ENCODE measurements at places on chromosomes 1 and 21. TPM values are rescaled to one million over a fixed set of nuclear protein-coding genes. Genes with fewer than 3 reads are reported as not detected.

The FCGR1A gene
- total RNA-seq: not detected

DNA sequence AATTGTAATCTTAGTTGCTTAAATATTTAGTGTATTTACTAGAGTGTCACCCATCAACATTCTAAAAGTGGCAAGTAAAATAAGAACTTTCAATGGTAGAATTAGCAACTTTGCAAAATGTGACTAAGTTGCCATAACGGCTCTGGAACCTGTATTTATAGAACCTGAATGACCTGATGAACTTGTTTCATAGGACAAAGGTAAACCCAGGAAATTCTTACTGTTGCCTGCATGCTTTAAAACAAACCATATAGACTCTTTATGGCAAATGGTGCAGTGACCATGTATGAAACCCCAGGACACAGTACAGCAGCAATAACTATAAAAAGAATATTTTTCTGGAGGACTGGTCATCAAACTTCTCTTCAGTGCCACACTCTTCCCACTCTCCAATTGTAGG is 22.9 kb downstream of the AK2 start:
- H3K27ac ChIP-seq: no peak overlapping the region
- H3K27me3 ChIP-seq: no peaks in the 10 kb centered on the region
- no peak for DNase-seq
- no peak overlapping the region for H3K4me3 ChIP-seq
- H3K36me3 ChIP-seq: peaks cover 65% of the 10 kb centered on the region

The MGST3 gene
- 33.0 TPM for total RNA-seq

DNA sequence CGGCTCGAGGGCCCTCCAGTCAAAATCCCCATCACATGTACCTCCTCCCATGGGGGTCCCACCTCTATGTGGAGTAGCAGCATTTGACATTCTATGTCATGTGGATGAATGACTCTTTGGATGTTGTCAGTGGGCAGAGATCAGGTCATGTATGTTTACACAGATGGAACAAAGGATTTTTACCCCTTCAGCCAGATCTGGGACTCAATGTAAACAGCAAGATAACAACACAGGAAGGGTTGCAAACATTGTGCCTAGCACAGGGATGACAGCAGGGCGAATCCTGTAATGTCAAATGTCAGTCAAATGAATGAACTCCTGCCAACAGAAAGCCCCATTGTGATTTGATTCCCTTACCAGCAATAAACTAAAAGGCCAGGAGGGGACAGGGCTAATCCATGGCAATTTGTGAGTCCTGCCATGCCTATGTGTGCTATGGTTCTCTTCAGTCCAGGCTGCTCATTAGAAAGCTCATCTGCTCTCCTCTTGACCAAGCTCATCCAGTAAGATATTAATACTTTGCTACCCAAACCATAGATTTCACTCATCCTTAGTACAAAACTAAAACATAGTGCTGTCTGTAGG is 60.3 kb downstream of the PGBD5 start:
- H3K27ac ChIP-seq: no peak overlapping the region
- no peak for DNase-seq
- H3K27me3 ChIP-seq: peaks cover 6% of the 10 kb centered on the region
- no peak overlapping the region for H3K4me3 ChIP-seq
- H3K36me3 ChIP-seq: no peaks in the 10 kb centered on the region

DNA sequence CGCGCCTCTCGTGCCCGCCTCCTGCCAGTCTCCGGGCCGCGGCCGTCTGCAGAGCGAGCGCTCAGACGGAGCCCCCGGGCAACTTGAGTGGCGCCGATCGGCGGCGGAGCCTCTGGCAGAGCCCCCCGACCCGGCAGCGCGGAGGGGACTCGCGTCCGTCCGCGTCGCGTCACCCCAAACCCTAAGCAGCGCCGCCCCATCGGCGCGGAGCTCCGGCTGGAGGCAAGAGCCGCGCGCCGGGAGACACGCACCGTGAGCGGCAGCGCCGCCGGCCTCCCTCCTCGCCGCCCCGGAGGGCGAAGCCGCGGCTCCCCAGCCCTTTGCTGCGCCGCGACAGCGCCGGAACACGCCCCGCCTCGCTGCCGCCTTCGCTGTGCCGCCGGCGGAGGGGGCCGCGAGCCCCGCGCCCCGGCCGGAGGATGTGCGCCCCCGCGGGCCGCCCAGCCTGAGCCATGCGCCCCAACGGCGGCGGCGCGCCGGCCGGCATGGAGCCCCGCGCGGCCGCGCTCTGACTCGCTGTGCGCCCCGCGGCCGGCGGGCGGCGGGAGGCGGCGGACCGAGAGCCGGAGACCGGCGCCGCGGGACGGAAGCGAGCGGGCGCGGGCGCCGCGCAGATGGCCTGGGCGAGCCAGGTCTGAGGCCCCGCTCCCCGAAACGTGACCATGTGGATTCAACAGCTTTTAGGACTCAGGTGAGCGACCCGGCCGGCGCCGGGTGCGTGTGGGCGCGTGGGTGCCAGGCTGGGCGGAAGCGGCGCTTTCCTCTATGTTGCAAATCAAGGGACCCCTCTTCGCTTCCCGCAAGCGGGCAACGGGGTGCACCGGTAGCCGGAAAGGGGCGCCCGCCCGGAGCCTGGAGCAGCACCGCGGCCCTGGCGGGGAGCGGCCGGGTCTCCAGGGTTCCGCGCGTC is 610 bp downstream of the AJAP1 start:
- H3K4me3 ChIP-seq: no peak overlapping the region
- no peaks in the 10 kb centered on the region for H3K4me1 ChIP-seq
- peaks cover 47% of the 10 kb centered on the region for H3K27me3 ChIP-seq

- no peak overlapping the region for H3K27ac ChIP-seq
- no peaks in the 10 kb centered on the region for H3K36me3 ChIP-seq
- H3K4me3 ChIP-seq: no peak overlapping the region
- peaks cover 7% of the 10 kb centered on the region for H3K4me1 ChIP-seq
Measured at GRCh38 chr1:34871443-34872132, 12.0 kb upstream of the SMIM12 start.

The HMGCS2 gene
- not detected for total RNA-seq

DNA sequence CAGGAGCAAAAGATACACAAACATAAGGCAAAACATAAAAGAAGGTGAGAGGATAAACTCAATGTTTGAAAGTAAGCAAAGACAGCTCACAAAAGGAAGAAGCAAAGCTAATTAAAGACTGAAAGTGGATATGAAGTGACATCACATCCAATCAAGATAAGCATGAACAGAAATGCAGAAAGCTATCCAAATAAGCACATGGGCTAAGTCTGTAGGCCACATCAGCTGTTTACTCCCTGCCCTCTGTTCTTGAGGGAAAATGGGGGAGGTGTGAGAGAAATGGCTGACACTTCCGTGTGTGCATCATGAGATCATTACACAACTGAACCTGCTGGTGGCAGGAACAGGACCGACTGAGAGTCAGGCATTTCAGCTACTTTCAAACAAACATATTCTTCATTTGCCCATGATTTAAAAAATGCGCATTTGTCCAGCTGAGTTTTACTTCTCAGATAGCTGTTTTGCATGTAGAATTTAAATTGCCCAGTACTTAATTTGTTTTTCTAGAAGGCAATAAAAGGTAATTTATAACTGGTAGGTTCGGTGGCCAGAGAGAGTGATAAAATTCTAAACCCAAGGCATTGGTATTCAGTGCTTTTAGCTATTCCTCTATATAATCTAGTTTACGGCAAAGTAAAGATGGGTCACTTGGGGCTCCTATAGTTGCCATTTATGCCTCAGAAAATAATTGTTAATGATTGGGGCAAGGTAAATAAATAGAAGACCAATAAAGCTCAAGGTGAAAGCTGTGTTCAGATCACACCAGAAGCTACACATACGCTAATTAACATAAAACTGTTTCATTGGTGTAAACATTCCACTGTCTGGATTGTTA is 27.2 kb upstream of the MAN1A2 start:
- peaks cover 8% of the 10 kb centered on the region for H3K4me1 ChIP-seq
- no peaks in the 10 kb centered on the region for H3K36me3 ChIP-seq
- no peak overlapping the region for H3K27ac ChIP-seq

GRCh38 chr1:29624320-29625083 is 388.2 kb downstream of the PTPRU start:
- H3K27me3 ChIP-seq: peaks cover 2% of the 10 kb centered on the region
- H3K4me1 ChIP-seq: no peaks in the 10 kb centered on the region
- no peak overlapping the region for H3K27ac ChIP-seq
- no peaks in the 10 kb centered on the region for H3K36me3 ChIP-seq
- H3K4me3 ChIP-seq: no peak overlapping the region

DNA sequence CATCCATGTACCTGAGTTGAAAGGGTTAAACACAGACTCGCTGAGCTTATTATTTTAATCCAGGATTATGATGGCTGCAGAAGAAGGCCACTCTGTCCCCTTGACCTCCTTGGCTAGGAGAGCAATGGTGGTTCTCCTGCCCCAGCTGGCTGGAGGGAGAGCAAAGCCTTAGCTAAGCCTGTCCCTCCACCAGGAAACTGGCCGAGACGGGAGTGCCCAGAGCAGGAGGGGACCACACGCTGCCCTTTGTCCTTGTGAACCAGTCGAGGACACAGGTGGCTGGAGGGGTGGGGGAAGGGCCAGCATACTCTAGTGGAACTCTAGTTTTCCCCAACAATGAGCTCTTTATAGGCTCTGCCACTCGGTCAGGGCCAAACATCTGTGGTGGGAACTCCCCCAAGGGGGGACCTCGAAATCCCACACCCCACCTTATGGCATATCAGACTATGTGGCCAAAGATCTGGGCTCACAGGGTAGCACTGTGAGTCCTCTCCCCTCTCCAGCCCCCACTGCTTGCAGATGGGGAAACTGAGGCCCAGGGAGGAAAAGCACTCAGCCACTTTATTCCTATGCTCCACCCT is 12.9 kb downstream of the KIAA1614 start:
- H3K36me3 ChIP-seq: no peaks in the 10 kb centered on the region
- peaks cover 10% of the 10 kb centered on the region for H3K4me1 ChIP-seq
- no peak overlapping the region for H3K27ac ChIP-seq

- H3K36me3 ChIP-seq: no peaks in the 10 kb centered on the region
- no peaks in the 10 kb centered on the region for H3K4me1 ChIP-seq
- H3K27ac ChIP-seq: no peak overlapping the region
- no peak for DNase-seq
Measured at GRCh38 chr21:9758888-9759287, 762.5 kb upstream of the TPTE start.

- H3K4me3 ChIP-seq: no peak overlapping the region
- H3K36me3 ChIP-seq: peaks cover 17% of the 10 kb centered on the region
- no peaks in the 10 kb centered on the region for H3K27me3 ChIP-seq
- no peak for DNase-seq
- peaks cover 41% of the 10 kb centered on the region for H3K4me1 ChIP-seq
Measured at GRCh38 chr21:14688412-14688811, 142.3 kb upstream of the SAMSN1 start.

The SH2D5 gene
- total RNA-seq: not detected

DNA sequence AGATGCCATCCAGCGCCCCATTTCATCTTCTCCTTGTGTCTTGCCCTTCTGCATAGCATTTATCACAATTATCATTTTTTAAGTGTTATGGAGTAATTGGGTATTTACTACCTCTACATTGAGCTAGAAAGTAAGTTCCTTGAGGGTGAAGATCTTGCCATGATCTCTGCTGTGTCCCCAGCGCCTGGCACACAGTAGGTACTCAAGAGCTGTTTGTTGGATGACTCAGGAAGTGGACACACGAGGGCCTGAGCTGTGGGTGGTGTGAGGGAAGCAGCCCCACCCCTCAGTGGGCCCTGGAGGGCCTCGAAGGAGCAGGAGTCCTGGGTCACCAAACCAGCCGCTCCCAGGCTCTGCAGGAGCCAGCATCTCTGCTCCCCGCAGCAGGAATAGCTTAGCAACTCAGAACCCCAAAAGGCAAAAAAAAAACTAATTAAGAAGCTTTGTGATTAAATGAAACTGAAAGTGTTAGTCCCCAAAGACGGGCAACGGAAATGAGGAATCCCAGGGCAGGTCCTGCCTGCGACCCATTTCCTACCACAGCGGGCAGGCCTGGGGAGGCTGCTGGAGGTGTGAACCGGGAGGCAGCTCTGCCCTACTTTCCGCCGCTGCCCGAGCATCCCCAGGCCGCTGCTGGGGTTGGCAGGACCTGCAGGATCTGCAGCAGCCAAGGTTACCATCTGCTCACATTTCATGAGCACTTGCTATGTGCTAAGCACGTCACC is 87.7 kb downstream of the LACTBL1 start:
- no peaks in the 10 kb centered on the region for H3K36me3 ChIP-seq
- H3K4me3 ChIP-seq: peak overlapping the region; percentile 50
- peaks cover 16% of the 10 kb centered on the region for H3K4me1 ChIP-seq
- DNase-seq: peak; percentile 57
- H3K27ac ChIP-seq: peak overlapping the region; percentile 73
- peaks cover 13% of the 10 kb centered on the region for H3K27me3 ChIP-seq

DNA sequence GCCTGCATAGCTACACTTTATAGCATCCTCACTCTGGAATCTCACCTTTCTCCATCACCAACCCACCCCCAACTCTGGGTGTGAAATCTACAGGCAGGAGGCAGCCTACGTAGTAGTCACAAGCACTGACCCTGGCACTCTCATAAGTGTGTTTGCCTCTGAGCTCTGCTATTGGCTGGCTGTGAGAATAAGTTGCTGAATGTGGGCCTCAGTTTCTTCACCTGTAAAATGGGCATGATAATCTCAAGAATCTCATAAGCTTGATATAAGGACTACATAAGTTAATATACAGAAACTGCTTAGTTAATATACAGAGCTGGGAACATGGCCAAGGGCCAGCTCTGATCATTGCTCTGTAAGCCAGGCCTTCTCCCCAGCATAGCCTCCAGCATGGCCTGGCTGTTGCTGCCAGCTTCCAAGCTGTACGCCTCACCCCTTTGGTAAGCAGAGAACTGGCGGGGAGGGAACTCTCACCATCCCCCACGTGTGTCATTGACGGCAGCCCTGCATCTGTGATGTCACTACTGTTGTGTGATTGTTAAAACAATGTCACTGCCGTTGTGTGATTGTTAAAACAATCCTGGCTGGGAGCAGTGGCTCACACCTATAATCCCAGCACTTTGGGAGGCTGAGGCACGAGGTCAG is 53.3 kb downstream of the SYF2 start:
- no peak overlapping the region for H3K27ac ChIP-seq
- no peaks in the 10 kb centered on the region for H3K4me1 ChIP-seq
- H3K36me3 ChIP-seq: no peaks in the 10 kb centered on the region
- no peak for DNase-seq

DNA sequence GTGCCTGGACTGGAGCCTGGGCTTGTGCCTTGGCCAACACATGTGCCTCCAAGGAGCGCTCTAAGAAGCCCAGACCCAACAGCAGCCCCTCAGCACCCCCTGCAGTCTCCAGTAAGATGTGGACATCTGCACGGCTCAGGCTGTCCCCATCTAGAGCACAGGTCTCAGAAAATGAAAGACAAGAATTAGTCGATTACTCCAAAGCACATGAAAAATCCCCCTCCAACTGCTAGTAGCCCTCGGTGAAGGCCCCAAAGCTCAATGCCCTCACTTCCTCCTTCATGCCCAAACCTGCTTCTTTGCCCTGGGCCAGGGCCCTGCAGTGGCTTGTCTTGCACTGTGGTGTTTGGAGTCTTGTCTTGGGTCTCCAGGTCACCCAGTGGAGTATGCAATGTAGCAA is 21.9 kb upstream of the ERO1B start:
- DNase-seq: no peak
- H3K4me3 ChIP-seq: no peak overlapping the region
- H3K36me3 ChIP-seq: no peaks in the 10 kb centered on the region

The OR2T29 gene
- total RNA-seq: not detected

GRCh38 chr21:19785941-19786340 is 1212.3 kb upstream of the NCAM2 start:
- no peak for DNase-seq
- no peak overlapping the region for H3K27ac ChIP-seq
- no peaks in the 10 kb centered on the region for H3K27me3 ChIP-seq
- H3K4me3 ChIP-seq: no peak overlapping the region
- H3K4me1 ChIP-seq: no peaks in the 10 kb centered on the region

All from activated CD8-positive, alpha-beta T cell treated with anti-CD3 and anti-CD28 coated beads, Interleukin-2, amount 10 ng/mL, durations not matched to agents 7 days and 5 days (primary cell).